ENCODE measurements at places on chromosomes 13 and 19.

DNA sequence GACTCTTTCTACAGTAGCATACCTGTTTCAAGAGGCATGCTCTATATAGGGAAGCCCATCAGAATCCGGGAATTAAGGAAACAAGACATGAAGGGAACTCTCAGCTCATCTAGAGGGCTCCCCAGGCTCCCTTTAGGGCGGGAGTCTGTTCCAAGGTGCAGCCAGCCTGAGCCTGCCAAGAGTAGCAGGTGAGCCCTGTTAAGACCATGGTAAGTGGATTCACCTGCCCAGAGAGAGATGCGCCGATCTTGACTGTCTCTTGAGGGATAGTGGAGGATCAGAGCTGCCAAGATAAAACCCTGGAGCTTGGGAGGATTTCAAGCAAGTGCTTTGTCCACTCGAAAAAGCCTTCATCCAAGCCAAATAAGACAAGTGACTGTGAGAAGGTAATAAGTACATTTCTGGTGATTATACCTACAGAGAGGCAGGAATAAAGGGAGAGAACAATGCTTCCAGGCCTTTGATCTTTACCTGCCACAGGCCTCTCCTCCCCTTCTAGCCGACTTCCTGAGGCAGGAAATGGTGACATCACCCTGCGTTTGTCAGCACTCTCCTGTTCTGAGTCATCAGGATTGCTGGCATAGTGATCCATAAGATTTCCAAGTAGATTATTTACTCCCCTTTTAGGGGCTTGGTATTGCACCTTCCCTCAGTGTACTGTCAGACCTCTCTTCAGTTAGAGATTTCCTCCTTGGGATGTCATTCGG is 31.5 kb downstream of the KLF5 start:
- DNase-seq: no peak

DNA sequence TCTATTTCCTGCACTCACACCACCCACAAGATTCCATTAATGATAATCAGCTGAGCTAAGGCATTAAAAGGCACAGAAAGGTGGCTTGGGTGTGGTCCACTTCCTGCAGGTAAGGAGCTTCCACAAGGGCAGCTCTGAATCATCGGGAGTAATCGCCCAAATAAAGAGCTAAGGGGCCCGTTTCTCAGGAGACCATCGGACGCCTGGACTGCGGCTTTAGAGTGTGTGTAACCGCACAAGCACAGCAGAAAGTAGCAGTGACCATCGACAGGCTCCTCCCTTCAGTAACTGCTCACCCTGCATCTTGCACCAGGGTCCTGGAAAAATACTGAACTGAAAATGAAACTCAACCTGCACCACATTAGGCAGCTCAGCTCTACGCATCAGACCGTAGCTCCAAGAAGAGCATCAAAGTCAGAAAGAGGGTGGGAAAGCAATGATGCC is 6.0 kb downstream of the STK24 start:
- DNase-seq: no peak

GRCh38 chr13:110677731-110678545 is 28.0 kb downstream of the CARS2 start:
- no peak for DNase-seq

DNA sequence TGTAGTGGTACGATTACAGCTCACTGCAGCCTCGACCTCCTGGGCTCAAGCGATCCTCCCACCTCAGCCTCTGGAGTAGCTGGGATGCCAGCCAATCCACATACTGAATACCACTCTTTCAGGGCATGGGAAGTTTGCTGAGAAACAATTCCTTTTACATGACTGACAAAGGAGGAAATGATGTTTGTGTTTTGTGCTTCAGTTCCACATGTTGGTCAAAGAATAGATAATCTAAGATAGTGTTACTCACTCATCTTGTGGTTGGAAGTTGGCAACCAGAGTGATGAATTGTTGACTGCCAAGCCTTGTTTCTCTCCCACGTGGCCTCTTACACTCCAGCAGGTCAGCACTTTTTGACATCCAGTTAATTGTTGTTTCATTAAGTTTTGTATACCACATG is 7.6 kb downstream of the MBD3L2B start:
- DNase-seq: no peak

GRCh38 chr19:55619286-55619685 is 5.1 kb downstream of the ZNF784 start:
- DNase-seq: no peak

Measured in brain (organoid and tissue), 16 donors.